LoVo (cell line): ENCODE measurements at places on chromosomes 5 and 9.
A peak's percentile ranks its signal among the peaks of the same experiment; 100 is the strongest.

- DNase-seq = no peak
These were observed 4.6 kb upstream of the DUSP1 start for GRCh38 chr5:172775326-172776234.

GRCh38 chr5:116885825-116886224 is 311.2 kb upstream of the SEMA6A start:
- DNase-seq = no peak

- no peak for DNase-seq
These were observed 340.2 kb downstream of the NDUFS4 start for GRCh38 chr5:53900677-53901076.

DNA sequence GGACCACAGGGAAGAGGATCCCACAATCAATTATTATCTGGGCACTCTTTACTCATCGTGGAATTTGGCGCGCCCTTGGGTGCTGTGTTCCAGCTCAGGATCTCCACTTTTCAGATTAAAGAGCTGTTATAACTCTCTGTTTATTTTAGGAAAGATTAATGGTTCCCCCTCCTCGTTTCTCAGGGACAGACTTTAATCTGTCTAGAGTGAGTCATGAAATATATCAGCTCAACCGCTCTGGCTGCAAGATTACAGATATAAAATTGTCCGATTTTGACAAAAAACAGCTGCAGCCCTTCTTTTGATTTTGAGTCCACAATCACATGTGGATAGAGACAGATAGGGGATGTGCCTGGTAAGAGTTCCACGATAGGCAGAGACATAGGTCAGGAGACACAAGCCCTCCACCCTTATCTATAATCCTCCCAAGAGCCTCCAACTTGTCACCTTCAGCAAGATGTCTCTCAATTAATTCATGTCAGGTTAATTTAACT is 77.6 kb upstream of the ANKRD55 start:
- no peak for DNase-seq

DNA sequence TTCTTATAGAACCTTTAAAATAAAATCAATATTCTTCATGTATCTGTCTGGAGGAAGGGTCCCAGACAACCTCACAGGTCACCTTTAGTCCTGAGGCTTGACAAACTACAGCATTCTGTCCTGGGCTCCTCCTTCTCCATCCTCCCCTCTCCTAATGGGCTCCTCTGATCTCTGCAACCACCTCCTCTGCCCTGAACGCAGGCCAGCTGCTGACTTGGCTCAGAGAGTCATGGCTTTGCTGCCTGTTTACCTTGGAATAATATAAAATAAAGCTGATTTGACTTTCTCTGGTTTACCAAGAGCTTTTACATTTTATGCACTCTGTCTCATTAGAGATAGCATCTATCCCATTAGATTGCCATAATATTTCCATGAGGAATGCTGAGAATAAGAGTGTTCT is 159.4 kb downstream of the SEMA6A start:
- DNase-seq = no peak

GRCh38 chr9:89533411-89534095 is 35.6 kb upstream of the SEMA4D start:
- no peak for DNase-seq

DNA sequence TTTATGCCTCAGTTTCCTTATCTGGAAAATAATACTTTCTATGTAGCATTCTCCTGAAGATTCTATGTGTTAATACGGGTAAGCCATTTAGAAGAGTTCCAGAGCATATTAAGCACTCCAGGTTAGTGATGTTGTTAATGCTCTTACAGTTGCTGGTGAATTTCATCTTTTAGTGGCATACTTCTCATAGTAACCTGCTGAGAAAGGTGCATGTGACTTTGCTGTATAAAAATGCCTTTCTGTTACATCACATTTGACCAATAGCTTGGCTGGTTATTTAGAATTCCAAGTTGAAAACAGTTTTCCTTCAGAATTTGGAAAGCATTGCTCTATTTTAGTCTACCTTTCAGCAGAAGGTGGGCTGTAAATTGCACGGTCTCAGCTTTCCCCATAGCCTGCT is 27.2 kb downstream of the GCNT1 start:
- no peak for DNase-seq

DNA sequence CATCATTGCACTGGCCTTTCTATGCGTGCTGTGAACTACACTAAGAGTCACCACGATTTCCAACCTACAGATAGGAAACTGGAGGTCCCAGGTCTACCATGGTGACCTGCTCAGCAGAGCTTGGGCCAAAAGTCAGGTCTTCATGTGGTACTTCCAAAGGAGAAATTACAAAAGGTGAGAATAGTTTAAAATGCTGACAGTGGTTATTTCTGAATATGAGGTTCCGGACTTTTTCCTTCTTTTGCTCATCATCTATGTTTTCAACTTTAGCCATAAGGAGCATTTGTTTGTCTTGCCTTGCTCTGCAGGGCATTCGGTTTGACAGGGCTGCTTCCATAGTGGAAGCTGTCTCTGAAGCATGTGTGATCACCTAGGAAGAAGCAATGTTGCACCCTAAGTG is 282.1 kb upstream of the IRX1 start:
- DNase-seq = no peak

GRCh38 chr5:14777187-14777586 is 94.4 kb downstream of the ANKH start:
- DNase-seq = no peak

DNA sequence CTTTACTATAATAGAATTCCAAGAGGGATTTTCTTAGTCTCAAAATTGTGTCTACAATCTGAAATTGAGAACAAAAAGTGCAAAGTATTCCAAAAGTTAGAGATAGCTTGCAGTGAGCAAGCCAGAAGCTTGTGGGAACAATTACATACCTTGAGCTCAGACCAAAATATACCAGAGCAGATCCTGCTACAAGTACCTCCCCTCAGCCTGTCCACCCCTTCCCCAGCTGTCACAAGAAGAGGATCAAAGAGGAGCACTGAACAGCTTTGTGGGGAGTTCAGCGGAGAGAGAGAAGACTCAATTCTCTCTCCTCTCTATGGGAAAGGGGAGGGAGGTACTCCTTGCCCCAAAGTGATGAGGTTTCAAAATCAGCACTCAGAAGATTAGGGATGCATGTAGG is 869.2 kb upstream of the DMAC1 start:
- no peak for DNase-seq

- DNase-seq = no peak
These were observed 47.4 kb upstream of the VLDLR start for GRCh38 chr9:2574203-2574602.

- DNase-seq = no peak
These were observed 188.9 kb downstream of the PDZD2 start for GRCh38 chr5:31827867-31828266.

GRCh38 chr5:228886-229285 is 10.8 kb downstream of the SDHA start:
- no peak for DNase-seq

DNA sequence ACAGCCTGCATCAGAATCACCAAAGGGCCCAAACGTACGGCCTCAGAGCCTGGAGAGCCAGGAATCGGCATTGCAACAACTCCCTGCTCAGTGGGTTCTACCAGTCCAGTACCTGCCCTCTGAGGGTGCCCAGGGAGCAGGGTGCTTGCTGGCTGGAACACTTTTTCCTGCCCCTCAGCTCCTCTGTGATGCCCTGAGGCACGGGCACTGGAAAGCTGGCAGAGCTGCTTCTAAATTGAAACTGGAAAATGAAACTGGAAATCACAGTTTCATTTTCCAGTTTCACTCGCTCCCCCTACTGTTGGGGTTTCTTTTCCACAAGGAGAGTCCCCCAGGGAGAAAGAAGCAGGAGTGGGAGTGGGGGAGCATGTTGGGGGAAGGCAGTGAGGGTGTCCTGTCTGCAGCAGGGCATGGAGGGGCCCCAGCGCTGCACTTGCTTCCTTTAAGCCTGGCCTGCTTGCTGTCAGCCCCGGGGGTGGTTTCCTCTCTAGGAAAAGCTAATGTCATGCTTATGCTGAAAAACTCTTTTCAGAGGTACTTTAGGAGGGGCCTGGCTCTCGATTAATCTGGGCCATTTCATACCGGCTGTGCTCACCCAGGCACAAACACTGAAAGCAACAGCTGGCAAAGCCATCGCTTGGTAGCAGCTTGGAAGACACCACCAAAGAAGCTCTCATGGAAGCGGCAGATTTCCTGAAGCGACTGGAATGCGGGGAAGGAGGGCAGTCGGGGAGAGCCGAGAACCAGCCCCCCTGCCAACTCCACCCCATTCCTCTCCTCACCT is 26.2 kb downstream of the IRF1 start:
- DNase-seq = no peak

DNA sequence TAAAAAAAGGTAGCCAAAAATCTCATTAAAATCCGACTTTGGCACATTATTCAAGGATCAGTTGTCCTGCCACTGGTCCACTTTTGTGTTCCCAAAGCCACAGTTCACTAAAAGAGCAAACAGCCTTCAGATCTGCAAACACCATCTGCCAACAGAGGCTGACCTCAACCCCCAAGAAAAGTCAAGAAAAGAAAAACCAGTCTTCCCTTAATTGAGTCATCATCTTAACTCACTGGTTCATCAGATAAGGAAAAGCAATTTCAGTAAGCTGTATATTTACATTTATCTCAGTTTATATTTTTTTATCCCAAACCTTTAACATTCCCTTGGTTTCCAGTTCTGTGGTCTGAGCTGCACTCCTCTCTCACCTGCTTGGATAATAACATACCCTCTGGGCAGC is 21.2 kb downstream of the RASEF start:
- DNase-seq = no peak

DNA sequence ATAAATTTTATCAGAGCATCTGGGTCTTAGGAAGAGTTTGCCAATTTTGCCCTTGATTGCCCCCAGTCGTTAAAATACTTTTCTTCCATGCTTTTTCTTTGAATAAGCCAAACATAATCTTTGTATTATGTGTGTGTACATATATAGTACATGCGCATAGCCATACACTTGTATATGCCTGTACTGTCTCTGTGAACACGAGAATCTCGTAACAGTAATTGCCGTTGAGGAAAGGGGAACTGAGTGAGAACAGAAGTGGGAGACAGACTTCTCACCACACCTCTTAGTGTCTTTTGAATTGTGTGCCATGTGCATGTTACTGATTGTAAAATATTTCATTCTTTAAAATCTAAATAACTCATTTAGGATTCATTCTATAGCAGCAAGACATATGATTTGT is 79.6 kb upstream of the GRHPR start:
- DNase-seq = no peak

GRCh38 chr5:145531038-145531734 is 304.0 kb downstream of the PRELID2 start:
- DNase-seq = peak; percentile 94

- DNase-seq = no peak
These were observed 244.3 kb downstream of the ASTN2 start for GRCh38 chr9:117170567-117170966.

GRCh38 chr5:145068721-145069120 is 766.4 kb downstream of the PRELID2 start:
- DNase-seq = no peak

GRCh38 chr9:116685166-116685565 is 1.9 kb upstream of the TRIM32 start:
- no peak for DNase-seq

- no peak for DNase-seq
These were observed 130.4 kb upstream of the CLINT1 start for GRCh38 chr5:157989296-157989695.

- DNase-seq = no peak
These were observed 16.7 kb upstream of the SLC28A3 start for GRCh38 chr9:84357275-84357674.

DNA sequence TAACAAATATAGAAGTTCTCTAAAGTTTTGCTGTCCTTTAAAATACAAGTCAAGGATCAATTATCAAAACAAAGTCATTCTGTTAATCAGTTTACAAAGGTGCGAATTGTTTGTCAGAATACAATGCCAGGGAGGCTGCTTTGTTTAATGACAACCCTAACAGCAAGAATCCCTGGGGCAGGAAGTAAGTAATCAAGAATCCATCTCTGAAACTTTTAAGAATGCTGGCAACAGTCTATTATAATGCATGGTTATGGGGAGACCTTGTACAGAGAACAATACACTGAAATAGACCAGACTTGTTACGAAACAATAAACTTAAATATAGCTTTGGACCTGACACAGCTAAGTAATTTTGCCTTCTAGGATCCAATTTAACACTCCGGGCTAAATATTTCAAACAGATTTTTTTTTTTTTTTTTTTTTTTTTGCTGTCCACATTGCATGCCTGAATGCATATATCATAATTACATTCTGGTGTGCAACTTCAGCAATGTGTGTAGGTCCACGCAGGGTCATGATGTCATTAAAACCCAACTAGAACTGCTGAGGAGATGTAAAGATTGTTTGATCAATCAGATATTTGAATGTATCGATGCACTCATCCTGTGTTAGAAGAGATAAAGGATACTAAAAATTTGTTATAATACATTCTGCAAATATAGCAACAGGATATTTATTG is 421.3 kb downstream of the CETN3 start:
- no peak for DNase-seq

GRCh38 chr5:156271569-156271968 is 55.4 kb upstream of the SGCD start:
- DNase-seq = no peak

- DNase-seq = peak; percentile 81
These were observed 106.0 kb downstream of the FRMD3 start for GRCh38 chr9:83432104-83432627.

GRCh38 chr5:124872615-124873014 is 126.2 kb upstream of the ZNF608 start:
- no peak for DNase-seq

GRCh38 chr9:76394960-76395252 is 680 bp upstream of the RFK start:
- DNase-seq = peak; percentile 75

DNA sequence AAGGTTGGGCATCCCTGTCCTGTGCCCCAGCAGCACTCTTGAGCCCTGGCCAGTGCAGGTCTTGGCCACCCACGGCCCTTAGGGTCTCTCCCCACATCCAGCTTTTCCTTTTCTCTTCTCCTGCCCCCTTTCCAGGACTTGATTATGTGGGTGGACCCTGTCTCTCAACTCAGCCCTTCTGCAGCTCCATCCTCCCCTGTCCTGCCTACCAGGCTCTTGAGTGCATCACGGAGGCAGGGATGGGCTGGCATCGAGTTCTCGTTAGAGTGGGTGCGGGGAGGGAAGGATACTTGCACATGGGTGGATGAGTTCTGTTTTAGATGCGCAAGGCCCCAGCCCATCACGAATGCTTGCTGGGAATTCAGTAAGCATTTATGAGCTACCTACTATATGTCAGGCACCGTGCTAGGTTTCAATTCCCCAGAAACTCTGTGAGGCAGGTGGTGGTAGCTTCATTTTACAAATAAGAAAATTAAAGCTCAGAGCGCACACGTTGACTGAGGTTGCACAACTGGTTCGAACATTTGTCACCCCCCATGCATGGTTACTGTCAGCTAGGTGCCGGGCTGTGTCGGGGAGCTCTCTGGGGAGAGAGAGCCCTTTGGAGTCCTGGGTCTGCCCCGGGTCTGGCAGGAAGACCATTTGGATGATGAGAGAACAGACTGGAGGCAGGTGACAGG is 144.6 kb upstream of the PITX1 start:
- no peak for DNase-seq
